Left ventricle myocardium inferior (tissue), 1 donor: ENCODE measurements at places on chromosomes 2 and 18. TPM values are rescaled to one million over a fixed set of nuclear protein-coding genes. Genes with fewer than 3 reads are reported as not detected.

Gene RGPD4
- total RNA-seq: not detected

Gene APOB
- total RNA-seq: 9.1 TPM

Gene ABCG5
- total RNA-seq: not detected

Gene OR6B3
- not detected for total RNA-seq

Gene ATP5F1A
- total RNA-seq: 1,743 TPM

Gene SIX2
- total RNA-seq: 0.91 TPM

DNA sequence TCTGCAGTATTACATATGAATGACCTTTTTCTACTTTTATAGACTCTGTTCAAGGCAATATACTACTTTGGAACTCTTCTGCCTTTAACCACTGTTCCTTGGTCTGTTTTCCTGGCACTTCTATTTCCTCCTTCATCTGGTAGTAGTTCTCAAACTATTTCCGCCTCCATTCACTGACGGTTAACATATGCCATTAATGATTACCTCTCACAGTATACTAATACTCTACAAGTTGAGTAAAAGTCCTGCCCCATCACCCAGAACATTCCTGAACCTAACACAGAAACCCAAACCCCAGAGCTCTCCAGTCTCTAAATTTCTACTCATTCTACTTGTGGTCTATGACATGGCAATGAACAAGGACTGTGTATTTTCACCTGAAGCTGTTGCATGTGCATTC is 4.5 kb downstream of the GFPT1 start:
- no peaks in the 10 kb centered on the region for H3K27me3 ChIP-seq
- DNase-seq: no peak
- peaks cover 46% of the 10 kb centered on the region for H3K4me1 ChIP-seq

GRCh38 chr18:13775058-13775457 is 48.6 kb downstream of the RNMT start:
- H3K27ac ChIP-seq: no peak overlapping the region
- H3K27me3 ChIP-seq: no peaks in the 10 kb centered on the region
- no peak overlapping the region for H3K4me3 ChIP-seq
- no peak for DNase-seq
- H3K4me1 ChIP-seq: no peaks in the 10 kb centered on the region

DNA sequence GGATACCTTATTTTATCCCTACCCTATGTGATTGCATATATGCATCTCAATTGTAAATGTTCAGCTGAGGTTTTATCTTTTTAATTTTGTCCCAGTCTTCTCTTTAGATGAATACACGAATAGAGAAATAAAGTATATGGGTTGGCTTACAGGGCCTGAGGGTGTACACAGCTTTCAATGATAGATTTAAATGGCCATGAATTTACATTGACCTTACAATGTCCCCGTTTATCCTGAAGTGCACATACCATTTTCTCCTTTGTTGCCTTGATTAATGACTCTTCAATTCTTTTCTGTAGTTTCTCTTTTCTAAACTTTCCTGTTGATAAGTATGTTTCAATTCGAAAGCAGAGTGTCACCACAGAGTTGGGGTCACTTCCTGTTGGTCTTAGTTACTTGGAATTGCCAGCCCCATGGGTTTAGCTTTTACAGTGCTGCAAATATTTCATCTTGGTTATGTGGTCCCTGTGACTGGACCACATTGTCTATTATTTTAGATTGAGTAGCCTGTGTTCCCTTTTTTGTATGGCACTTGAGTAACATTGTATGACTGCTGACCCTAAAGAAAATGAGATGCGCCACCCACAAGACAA is 1616.3 kb upstream of the ACVR2A start:
- H3K27me3 ChIP-seq: no peaks in the 10 kb centered on the region
- no peak for DNase-seq
- no peaks in the 10 kb centered on the region for H3K36me3 ChIP-seq

GRCh38 chr2:11899264-11899818 is 152.9 kb downstream of the LPIN1 start:
- no peaks in the 10 kb centered on the region for H3K4me1 ChIP-seq
- no peak overlapping the region for H3K27ac ChIP-seq
- no peaks in the 10 kb centered on the region for H3K27me3 ChIP-seq
- no peak for DNase-seq

DNA sequence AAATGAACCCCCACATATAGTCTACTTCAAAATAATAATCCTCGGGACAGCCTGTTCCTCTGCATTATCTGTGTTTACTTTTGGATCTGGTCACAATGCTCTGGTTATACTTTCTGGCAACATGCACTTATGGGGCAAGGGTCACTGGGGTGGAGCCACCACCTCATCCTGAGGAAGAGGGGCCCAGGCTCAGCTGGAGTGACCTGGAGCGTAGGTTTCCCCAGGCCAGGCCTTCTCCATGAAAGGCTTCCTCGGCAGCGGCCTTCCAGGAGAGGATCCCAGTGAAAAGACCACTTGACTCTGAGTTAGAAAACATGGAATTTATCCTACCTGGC is 237.4 kb downstream of the SETBP1 start:
- no peak overlapping the region for H3K4me3 ChIP-seq
- H3K27me3 ChIP-seq: no peaks in the 10 kb centered on the region
- H3K4me1 ChIP-seq: peaks cover 22% of the 10 kb centered on the region
- DNase-seq: no peak
- H3K27ac ChIP-seq: no peak overlapping the region

DNA sequence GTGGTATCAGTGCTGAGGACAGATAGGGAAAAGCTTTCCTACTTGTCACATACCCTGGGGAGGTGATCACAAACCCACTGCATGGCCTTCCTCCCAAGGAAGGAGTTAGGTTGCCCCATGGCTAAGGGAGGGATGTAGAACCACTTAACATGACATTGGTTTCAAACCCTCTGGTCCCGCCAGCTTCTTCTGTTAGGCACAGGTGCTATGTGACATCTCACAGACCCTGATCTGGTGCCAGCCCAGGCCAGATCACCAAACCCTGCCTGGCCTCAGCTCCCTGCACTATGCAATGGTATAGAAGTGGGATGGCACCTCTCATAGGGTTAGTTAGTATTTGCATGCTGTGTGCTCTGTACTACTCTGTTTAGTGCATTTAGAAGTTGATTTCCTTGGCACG is 58.0 kb downstream of the TCF7L1 start:
- DNase-seq: peak; percentile 31
- no peak overlapping the region for H3K27ac ChIP-seq
- H3K27me3 ChIP-seq: no peaks in the 10 kb centered on the region
- no peaks in the 10 kb centered on the region for H3K36me3 ChIP-seq

GRCh38 chr2:237879058-237879430 is 19.6 kb downstream of the RAMP1 start:
- DNase-seq: no peak
- H3K27ac ChIP-seq: peak overlapping the region; percentile 42
- no peaks in the 10 kb centered on the region for H3K36me3 ChIP-seq
- H3K4me3 ChIP-seq: no peak overlapping the region
- no peaks in the 10 kb centered on the region for H3K27me3 ChIP-seq
- H3K4me1 ChIP-seq: peaks cover 63% of the 10 kb centered on the region

DNA sequence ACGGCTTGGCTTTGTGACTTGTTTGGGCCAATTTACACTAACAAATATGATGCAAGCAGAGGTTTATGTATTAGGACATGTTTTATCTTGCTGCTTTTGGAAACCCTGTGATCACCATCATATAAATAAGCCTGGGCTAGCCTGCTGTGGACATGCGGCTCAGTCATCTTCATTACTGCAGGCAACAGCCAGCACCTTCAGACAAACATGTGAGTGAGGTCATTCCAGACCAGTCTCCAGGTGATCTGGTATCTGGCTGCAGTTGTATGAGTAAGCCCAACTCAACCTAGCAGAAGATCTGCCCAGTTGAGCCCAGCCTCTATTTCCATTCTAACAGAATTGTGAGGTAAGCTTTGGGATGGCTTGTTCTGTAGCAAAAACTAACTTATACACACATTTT is 254.6 kb upstream of the ATP5MC3 start:
- no peak overlapping the region for H3K27ac ChIP-seq
- no peak overlapping the region for H3K4me3 ChIP-seq

GRCh38 chr2:10289891-10290290 is 12.8 kb upstream of the HPCAL1 start:
- no peaks in the 10 kb centered on the region for H3K27me3 ChIP-seq
- H3K36me3 ChIP-seq: no peaks in the 10 kb centered on the region
- peaks cover 21% of the 10 kb centered on the region for H3K4me1 ChIP-seq
- H3K4me3 ChIP-seq: no peak overlapping the region
- no peak overlapping the region for H3K27ac ChIP-seq

- H3K36me3 ChIP-seq: peaks cover 67% of the 10 kb centered on the region
- no peak overlapping the region for H3K27ac ChIP-seq
- H3K27me3 ChIP-seq: no peaks in the 10 kb centered on the region
- H3K4me3 ChIP-seq: no peak overlapping the region
Measured at GRCh38 chr2:38863061-38863695, 12.6 kb downstream of the DHX57 start.
